Stimulated activated naive CD4-positive, alpha-beta T cell (primary cell): ENCODE measurements at places on chromosomes 3 and 15.

DNA sequence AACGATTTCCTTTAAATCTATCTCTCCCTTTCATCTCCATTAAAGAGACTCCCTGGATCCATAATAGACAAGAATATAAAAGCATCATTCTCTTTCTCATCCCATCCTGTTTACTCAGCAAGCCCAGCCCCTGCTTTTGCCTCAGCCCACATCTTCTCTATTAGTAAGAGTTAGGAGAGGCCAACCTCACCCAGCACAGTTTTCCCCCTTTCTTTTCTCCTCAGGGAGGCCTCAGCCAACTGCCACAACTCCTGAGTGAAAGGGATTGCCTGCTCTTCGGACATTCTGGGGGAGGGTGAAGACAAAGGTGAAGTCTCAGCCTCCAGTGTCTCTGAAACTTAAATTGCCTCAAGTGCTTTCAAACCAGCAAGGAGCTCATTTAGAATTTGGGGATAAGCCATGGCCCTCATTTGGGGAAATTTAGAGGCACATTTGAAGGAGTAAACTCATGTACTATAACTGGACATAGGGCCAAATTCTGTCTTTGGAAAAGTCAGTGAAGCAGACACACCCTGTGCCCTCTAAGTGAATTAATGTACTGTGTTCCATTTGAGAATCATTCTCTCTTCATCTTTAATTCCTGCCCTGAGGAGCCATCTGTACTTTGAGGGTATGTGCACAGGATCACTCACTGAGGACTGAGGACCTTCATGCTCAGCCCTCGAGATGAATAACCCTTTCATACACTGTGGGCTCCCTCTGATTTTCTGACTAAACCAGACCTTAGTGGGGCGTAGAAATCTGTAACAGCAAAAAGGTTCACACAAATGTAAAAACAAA, 82.5 kb downstream of the SOX2 start:
- DNase-seq: no peak

- DNase-seq: no peak
Measured at GRCh38 chr3:184764191-184764590, 47.8 kb upstream of the VPS8 start.

GRCh38 chr3:191085091-191085490, 114.0 kb upstream of the OSTN start:
- no peak for DNase-seq

- DNase-seq: no peak
Measured at GRCh38 chr3:12724794-12725193, 34.3 kb downstream of the TMEM40 start.
